ENCODE measurements at places on chromosomes 1 and 21. TPM values are rescaled to one million over a fixed set of nuclear protein-coding genes. Genes with fewer than 3 reads are reported as not detected.

Gene ZMYND12
- not detected for total RNA-seq

Gene CRYAA
- total RNA-seq: not detected

Gene HRNR
- total RNA-seq: not detected

Gene RGS13
- total RNA-seq: not detected
